Muscle of leg (tissue), 16 donors: ENCODE measurements at places on chromosomes 3 and 15. TPM values are rescaled to one million over a fixed set of nuclear protein-coding genes. Genes with fewer than 3 reads are reported as not detected.

Gene MGLL
- polyA plus RNA-seq = 25.7 TPM

DNA sequence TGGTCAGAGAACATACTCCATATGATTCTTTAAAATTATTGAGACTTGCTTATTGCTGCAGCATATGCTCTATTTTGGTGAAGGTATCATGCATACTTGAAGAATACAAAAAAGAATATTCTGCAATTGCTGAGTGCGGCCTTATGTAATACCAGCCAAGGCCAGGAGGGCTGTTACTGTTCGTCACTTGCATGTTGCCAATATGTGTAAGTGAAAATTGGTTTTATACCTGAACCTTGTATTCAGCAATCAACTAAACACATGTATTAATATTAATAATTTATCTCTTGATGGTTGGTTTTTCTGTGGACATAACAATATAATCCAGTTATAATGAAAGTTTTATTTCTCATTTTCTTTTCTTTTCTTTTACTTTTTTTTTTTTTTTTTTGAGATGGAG is 13.9 kb upstream of the GABRA5 start:
- DNase-seq = no peak

DNA sequence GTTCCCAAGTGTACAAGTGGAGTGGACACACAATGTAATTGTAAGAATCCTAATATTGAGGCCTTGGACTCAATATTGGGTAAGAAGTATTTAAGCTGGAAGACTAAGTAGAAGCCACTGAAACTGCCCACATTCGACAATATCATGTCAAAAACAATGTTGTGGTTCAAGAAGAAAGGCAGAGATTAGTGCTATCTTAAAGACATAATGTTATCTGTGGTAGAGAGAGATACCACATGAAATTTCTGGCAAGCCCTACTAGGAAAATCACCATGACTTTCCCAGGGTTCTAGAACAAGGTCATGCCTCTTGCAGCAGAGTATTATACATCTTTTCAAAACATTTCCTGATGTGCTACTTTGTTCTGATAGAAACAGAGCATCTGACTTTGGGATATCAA is 192.6 kb downstream of the RAP2B start:
- no peak for DNase-seq

GRCh38 chr3:86949850-86950249 is 41.1 kb downstream of the VGLL3 start:
- no peak for DNase-seq
